Colonic mucosa (tissue), 4 donors: ENCODE measurements at places on chromosomes 4 and X. TPM values are rescaled to one million over a fixed set of nuclear protein-coding genes. Genes with fewer than 3 reads are reported as not detected.

The CNKSR2 gene
- 0.24 TPM for total RNA-seq

DNA sequence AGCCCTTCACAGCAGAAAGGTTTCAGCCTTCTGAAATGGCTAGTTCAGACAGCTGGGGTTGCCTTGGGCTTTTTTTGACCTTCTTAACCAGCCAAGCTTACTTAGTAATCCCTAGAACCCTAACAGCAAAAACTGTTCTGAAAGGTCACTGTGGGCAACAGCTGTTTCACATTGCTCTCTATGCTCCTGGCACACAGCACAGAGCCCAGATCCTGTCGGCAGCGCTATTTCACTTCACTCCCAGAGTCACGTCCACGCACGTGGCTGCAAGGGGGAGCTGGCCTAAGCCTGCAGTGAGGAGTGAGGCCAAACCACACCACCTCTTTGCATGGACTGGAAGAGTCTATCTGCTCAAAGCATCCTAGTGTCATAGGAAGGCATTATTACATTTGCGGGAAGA is 32.0 kb upstream of the STS start:
- no peak for DNase-seq

DNA sequence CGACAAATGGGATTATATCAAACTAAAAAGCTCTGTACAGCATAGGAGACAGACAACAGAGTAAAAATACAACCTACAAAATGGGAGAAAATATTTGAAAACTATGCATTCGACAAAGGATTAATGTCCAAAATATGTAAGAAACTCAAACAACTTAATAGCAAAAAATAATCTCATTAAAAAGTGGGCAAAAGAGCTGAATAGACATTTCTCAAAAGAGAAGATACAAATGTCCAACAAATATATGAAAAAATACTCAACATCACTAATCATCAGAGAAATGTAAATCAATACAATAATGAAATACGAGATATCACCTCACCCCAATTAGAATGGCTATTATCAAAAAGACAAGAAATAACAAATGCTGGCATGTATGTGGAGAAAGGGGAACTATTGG is 272.9 kb downstream of the KLHL13 start:
- no peak for DNase-seq

GRCh38 chr4:47566566-47566965 is 81.5 kb downstream of the ATP10D start:
- DNase-seq = no peak

The TACR3 gene
- not detected for total RNA-seq

The H2BW2 gene
- total RNA-seq = not detected

GRCh38 chr4:100022792-100023222 is 72.7 kb upstream of the H2AZ1 start:
- no peak for DNase-seq

The ERAS gene
- total RNA-seq = not detected

DNA sequence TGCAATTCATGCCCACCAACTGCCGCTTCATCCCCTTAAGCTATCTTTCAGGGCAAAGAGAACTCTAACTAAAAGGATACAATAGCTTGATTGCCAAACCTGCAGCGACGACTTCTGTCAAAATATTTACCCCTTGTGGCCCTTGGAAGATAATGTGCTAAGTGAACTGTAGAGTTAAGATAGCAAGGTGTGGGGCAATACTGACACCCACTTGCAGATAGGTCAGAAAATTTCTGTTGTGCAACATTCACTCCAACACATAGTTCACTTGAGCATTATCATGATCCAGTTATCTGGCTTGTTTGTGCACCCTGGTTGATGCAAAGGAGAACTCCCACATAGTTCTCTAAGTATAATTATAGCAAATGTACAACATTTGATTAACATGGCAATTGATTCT is 55.6 kb downstream of the RHOXF2B start:
- no peak for DNase-seq

DNA sequence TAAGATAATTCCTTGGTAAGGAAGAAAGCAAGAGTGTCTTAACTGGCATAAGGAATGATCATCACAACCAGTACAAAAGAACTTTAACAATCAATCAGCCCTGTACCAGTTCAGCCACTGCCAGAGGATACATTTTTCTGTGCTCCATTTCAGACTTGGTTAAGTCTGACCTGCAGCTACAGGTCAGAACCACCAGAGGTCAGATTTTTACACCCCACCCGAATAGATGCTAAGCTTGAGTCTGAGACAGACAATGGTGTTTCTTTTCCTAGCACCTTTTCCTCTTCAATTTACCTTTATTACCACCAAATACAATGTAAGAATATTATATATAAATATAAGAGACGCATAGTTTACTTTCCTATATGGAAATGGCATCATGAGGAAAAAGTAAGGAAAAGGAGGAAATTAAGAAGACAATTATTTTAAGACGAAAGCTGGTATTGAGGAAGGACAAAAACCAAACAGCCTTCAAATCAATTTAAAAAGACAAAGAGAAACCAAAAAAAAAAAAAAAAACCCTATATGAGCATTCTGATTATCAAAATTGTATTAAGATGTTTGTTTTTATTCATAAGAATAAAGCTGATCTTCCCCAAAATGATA is 215.3 kb upstream of the TTC29 start:
- DNase-seq = peak; percentile 22

The CXCL9 gene
- total RNA-seq = 1.1 TPM

GRCh38 chr4:80471756-80472155 is 136.2 kb downstream of the CFAP299 start:
- DNase-seq = peak; percentile 60

The SHISA3 gene
- 1.1 TPM for total RNA-seq

- no peak for DNase-seq
These were observed 78.3 kb downstream of the FHDC1 start for GRCh38 chr4:153014460-153014859.

DNA sequence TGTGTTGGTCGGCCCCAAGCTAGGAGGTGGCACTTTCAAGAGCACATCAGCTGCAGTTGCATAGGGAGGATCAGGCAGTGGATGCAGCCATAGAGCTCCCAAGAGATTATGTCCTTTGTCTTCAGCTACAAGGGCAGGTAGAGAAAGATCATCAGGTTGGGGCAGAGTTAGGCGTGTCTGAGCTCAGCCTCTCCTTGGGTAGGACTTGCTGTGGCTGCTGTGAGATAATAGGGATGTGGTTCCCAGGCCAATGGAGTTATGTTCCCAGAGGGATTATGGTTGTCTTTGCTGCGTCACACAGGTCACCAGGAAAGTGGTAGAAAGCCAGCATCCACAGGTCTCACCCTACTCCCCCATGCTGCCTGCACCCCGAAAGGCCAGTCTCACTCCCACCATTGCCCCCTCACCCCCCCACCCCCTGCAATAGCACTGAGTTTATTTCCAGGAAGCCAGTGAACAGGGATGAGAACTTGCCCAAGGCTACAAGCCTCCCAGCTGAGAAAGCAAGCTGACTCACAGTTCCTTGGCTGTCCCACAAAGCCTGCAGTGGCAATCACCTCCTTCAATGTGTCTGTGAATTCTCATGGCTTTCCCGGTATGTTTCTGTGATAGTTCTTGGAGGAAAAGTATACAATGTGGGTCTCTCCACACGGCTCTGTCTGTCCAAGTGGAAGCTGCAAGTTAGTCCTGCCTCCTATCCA is 148.4 kb downstream of the STPG2 start:
- no peak for DNase-seq

The PTCHD1 gene
- total RNA-seq = 0.15 TPM

- DNase-seq = no peak
These were observed 143.2 kb upstream of the DGKK start for GRCh38 chrX:50613846-50614245.

GRCh38 chr4:47891928-47892327 is 22.5 kb downstream of the NFXL1 start:
- DNase-seq = no peak

The CAPN6 gene
- 4.7 TPM for total RNA-seq

DNA sequence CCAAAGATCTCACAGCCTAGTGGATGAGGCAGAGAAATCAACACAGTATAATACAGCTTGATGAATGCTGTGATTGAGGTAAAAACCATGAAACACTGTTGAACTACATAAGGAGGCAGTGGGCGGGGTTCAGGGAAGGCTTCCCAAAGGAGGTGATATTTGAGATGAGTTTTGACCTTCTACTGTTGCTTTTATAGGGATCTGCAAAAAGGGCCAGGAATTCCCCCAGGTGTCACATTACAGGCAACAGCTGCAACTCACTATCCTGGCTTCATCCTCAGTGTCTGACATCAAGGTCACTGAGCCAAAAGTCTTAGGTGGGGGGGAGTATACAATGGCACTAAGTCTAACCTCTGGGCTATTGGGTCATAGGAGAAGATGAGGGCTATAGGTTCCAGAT is 185.7 kb upstream of the NRK start:
- no peak for DNase-seq

The FABP2 gene
- total RNA-seq = 36.3 TPM

- no peak for DNase-seq
These were observed 18.1 kb upstream of the ADAD1 start for GRCh38 chr4:122360754-122361153.

The FRAS1 gene
- 2.1 TPM for total RNA-seq

DNA sequence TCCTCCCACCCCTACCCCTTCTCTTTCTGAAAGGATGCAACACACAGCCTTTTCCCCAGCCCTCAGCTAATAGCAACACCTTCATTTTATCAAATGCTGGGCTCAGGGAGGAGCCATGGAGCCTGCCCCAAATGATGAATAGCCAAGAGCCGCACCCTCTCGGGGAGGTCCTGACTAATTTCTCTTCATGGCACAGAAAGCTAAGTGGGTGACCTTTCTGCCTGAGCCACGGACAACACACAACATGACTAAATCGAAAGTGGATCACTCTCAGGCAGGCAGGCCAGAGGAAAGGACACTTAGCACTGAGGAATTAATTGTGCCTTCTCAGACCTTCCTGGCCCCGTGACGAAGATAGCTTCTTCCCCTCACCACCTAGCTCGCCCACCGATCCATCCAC is 165.1 kb upstream of the RAI2 start:
- no peak for DNase-seq

GRCh38 chr4:84877051-84877833 is 89.2 kb downstream of the WDFY3 start:
- DNase-seq = no peak

DNA sequence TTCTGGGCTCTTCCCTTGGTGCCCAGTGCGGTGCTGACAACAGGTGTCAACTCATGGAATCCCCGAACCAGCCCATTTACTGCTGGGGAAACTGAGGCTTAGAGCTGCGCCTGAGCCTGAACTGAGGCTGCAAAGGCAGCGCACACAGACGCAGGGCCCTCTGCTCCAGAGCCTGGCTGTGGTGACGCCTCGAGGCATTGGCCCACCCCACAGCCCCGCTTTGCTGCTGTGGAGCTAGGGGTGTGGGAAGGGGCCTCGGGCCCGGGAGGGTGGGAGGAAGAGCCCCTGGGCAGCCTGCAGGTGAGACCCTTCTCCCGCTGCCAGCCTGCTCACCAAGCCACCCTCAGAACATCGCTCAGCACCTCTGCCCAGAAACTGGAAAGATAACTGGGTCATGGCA is 97.4 kb upstream of the LRPAP1 start:
- no peak for DNase-seq

The CLGN gene
- 0.40 TPM for total RNA-seq

GRCh38 chrX:46626566-46626965 is 53.0 kb downstream of the CHST7 start:
- no peak for DNase-seq

The PDE5A gene
- total RNA-seq = 42.5 TPM

The TMPRSS11A gene
- not detected for total RNA-seq

DNA sequence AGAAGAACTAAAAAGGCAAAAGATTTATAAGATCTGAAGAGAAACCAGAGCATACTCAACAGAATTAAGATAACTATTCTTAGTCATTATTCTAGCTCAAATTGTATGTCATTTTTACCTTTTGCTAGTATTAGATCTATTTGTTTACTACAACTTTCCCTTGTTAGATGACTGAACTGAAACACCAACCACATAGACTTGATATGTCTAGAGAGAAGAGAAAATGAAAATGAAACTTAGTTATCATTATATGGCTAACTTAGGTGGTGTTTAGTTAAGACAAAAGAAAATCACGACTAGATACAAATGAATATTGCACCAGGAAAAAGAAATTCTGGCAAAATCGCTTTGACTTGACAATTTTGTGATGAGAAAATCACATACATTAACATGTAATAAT is 690.8 kb downstream of the PCDH18 start:
- DNase-seq = no peak

- no peak for DNase-seq
These were observed 163.2 kb downstream of the ANK2 start for GRCh38 chr4:113212613-113213012.

The IL1RAPL2 gene
- total RNA-seq = not detected
